Neural crest cell (in vitro differentiated cells): ENCODE measurements at places on chromosomes 2 and 18.

- no peak for DNase-seq
These were observed 30.6 kb upstream of the RPRM start for GRCh38 chr2:153509133-153509532.

GRCh38 chr18:48864876-48865275 is 85.9 kb downstream of the SMAD7 start:
- DNase-seq = no peak

- DNase-seq = no peak
These were observed 39.1 kb upstream of the GALNT3 start for GRCh38 chr2:165833156-165833555.

DNA sequence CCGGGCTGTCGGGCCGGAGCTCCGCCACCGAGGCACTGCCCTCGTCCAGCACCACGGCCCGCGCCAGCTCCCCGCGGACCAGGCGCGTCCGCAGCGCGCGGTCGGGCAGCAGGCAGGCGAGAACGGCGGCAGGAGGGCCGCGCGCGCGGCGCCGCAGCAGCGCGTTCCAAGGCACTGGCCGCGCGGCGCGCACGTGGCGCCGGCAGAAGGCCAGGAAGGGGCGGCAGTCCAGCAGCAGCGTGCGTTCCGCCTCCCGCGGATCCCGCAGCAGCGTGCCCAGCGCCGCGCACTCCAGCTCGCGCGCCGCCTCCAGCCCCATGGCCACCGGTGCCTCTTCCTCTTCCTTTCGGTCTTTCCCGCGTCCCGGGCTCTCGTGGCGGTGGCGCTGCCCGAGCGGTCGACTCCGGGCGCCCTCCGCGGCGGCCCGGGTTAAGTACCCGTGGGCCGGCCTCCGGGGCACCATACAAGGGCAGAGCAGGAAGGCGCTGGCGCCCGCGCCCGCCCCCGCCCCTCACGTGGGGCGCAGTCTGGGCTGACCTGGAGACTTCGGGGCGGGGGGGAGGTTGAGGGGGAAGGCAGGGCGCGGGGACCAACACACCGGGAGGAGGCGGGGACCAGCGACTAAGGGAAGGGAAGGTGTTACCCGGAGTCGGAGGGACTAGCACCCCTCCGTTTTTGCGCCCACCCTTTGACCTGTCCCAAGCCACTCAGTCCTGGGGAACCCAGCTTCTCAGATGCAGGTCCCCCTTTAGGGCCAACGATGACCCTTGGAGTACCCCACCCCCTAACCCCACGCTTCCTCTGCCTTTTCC is at the start of gene DUSP2:
Gene DUSP2 (minus strand): TSS at position 405 of the 812 bp plus-strand sequence. CDS start 86 bp downstream, at position 319.
- no peak for DNase-seq

GRCh38 chr2:24183366-24184069 is 8.7 kb downstream of the FAM228A start:
- no peak for DNase-seq

DNA sequence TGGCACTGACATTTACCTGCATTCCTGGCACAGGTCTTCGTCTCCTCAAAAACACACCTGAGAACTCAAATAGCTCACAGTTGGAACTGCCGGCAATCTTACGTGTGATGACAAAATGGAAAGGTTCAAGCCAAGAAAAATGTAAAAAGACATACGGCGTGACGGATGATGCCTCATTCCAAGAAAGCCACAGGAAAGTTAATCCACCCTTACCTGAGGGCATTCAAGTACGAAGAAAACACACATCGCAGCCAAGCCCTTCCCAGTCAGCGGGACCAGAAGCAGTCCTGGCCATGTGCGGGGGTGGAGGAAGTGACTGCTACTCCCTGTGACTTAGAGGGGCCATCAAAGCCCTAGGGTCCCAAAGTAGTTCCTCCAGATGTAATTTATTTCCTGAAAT is 986.3 kb upstream of the CELF4 start:
- DNase-seq = no peak

DNA sequence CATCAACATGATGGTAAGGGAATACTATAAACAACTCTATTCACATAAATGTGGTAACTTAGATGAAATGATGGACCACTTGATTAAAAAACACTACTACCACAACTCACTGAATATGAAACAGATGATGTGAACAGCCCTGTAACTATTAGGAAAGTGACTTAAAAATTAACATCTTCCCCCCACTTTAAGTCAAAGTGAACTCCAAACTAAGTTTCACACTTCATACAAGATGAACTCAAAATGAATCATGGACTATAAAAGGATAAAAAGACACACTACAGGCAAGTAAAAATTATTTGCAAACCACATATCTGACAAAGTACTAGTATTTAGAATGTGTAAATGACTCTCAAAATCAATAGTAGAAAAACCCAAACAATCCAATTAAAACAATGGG is 71.6 kb downstream of the ZAP70 start:
- no peak for DNase-seq

DNA sequence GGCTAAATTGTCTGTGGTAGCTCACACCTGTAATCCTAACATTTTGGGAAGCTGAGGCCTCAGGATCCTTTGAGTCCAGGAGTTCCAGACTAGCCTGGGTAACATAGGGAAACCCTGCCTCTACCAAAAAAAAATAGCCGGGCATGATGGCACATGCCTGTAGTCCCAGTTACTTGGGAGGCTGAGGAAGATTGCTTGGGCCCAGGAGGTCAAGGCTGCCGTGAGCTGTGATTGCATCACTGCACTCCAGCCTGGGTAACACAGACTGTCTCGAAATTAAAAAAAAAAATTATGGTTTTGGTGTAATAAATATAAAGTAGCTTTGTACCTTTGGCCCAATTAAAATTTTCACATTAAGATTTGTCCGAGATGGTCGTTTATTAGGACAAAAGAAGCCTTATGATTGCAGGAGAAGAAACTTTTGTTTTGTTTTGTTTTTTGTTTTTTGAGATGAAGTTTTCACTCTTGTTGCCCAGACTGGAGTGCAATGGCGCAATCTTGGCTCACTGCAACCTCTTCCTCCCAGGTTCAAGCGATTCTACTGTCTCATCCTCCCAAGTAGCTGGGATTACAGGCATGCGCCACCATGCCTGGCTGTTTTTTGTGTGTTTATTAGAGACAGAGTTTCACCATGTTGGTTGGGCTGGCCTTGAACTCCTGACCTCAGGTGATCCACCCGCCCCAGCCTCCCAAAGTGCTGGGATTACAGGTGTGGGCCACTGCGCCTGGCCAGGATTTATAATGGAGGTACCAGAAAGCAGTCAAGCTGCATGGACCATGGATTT is 4.1 kb downstream of the MTA3 start:
- no peak for DNase-seq

GRCh38 chr2:40485318-40485717 is 33.4 kb upstream of the SLC8A1 start:
- no peak for DNase-seq

GRCh38 chr18:80197528-80197927 is 49.8 kb downstream of the PARD6G start:
- DNase-seq = no peak

DNA sequence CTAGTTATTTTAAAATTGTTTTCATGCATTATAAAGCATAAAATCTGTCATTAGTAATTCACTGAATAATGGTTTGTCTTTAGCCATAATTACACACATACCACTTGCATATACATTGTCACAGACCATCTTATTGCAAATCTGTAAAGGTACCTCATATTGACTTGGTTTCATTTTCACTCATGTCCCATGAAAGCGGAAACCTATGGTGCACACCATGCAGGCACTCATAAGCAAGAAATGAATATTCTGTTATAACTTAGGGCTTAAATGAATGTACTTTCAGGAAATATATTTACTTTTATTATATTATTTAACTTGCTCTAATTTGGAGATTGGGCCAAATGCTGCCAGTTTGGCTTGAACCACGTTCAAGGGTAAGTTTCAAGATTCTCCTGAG is 29.2 kb upstream of the STK17B start:
- no peak for DNase-seq

DNA sequence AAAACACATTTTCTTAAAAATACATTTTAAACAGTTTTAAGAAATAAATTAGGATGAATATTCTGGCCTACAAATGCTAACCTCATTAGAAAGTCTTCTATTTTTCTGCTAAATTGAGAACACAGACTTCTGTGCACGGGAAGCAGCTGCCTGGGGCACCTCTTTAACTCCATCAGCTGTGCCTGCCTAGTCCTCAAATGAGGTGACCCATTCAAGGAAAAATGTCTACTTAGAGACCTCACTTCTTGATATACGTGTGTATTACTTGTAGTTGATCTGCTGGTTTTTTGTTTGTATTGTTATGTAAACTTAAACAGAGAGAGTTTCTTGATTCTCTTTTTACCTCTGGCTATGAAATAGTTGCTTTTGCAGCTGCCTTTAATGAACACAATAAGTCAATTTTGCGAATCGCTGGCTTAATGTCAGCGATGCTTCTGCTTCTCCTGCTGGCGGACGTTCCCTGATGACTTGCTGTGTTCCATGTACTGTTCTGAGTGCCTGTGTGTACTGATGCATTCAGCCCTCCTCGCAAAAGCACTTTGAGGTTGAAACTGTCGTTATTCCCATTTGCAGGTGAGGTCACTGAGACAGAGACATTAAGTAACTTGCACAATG is 88.7 kb upstream of the TXNDC2 start:
- DNase-seq = no peak

DNA sequence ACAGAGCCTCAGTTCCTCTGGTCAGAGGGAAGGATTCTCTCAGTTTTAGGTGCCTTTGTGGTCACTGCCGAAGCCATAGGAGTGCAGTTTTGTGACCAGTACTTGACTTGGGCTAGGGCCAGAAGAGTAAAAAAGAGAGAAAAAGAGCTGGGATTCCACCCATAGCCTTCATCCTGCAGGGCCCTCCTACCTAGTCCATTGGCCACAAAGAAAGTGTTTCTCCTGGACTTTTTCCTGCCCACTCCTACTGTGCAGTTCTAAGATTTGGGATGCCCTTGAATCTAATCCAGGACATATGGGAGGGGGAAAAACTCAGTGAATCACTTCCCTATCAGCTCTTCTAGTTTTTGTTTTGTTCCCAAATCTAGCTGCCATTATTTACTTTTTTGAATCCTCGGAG is 26.0 kb downstream of the FAM117B start:
- DNase-seq = no peak

- DNase-seq = no peak
These were observed 29.0 kb upstream of the REL start for GRCh38 chr2:60852282-60852860.

- peak; percentile 61 for DNase-seq
These were observed 303.7 kb upstream of the EPAS1 start for GRCh38 chr2:45993476-45993991.

- DNase-seq = no peak
These were observed 748.4 kb upstream of the HS6ST1 start for GRCh38 chr2:129067070-129067469.

DNA sequence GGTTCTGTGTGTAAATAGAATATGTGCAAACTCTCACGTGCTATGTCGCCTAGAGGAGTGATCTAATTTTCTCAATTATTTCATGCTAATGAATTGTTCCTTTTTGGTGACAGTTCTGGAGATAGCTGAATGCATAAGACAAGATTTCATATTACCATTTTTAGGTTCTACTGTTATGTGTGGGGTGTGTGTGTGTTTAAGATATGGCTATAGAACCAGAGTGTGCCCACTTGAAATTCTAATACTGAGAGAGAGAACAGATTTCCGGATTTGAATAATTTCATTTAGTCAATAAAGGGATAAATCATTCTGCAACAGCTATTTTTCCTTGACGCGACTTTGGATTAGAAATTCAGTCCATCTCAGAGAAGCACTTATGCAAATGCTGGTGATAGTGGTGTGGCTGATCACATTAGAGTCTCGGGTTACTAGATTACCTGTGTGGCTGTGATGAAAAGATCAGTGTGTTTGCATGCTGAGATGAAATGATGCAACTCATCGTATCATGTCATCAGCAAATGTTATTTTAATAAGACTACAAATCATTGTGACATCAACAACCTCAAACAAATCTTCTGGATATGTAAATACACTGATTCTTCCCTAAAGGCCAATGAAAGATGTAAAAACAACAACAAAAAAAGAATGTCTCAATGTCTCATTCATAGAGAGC is 415.9 kb downstream of the EPHA4 start:
- no peak for DNase-seq

- DNase-seq = no peak
These were observed 220.8 kb upstream of the GALNT5 start for GRCh38 chr2:157036726-157037125.

- no peak for DNase-seq
These were observed 58.0 kb downstream of the PLCL1 start for GRCh38 chr2:197862246-197862955.

DNA sequence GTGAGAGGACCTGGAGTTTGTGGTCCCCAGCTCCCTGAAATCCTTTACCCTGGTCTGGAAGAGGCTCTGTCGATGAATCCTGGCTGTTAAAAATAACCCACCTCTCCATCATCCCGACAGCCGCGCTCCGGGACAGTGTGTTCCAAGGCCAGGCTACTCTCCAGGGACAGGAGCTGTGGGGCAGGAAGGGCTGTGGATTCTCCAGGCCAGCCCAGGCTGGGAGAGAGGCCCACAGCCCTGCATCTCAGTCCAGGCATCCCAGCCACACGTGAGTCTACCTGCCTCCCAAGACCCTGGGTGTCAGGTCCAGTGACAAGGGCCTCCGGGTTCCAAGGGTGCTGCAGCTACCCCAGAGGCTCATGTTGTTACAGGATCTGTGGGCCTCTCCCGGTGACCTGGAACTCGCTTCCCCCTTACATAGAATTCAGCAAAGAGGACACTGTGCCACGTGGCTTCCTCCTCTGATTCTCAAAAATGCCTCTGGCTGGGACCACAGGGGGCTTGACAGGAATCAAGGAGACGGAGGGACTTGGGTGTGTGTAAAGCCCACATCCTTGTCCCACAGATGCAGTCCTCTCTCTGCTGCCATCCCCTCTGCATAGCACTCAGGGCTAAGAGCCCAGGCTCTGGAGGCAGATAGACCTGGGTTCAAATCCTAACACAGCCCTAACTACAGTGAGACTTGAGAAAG is 17.3 kb downstream of the ADRA2B start:
- no peak for DNase-seq

DNA sequence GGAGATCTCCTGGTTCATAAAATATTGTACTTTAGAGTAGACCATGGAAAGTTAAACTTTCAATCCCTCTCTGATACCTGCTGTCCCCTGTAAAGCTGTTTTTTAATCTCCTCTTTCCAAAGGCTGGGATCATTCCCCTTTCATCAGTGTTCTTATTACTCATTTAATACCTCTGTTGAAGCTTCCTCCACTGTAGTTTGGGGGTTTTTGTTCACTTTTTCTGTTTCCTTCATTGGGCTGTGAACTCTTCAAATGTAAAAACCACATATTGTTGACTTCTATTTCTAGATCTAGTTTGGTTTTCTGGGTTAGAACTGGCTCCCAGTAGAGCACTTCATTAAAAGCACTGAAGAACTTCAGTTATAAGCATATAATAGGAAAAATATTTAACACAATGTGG is 598.1 kb downstream of the RNF144A start:
- DNase-seq = no peak

GRCh38 chr2:127401757-127402695 is 14.3 kb upstream of the MAP3K2 start:
- no peak for DNase-seq

GRCh38 chr2:178271094-178271493 is 76.8 kb downstream of the OSBPL6 start:
- DNase-seq = no peak

- DNase-seq = no peak
These were observed 9.8 kb downstream of the CD302 start for GRCh38 chr2:159788253-159788652.
